ENCODE measurements at places on chromosomes 5 and 9.

GRCh38 chr5:148739524-148739923 is 85.2 kb upstream of the HTR4 start:
- no peak for DNase-seq

GRCh38 chr5:134554319-134555222 is 29.1 kb downstream of the JADE2 start:
- DNase-seq = peak; percentile 48

GRCh38 chr5:38036765-38037164 is 196.9 kb upstream of the GDNF start:
- no peak for DNase-seq

DNA sequence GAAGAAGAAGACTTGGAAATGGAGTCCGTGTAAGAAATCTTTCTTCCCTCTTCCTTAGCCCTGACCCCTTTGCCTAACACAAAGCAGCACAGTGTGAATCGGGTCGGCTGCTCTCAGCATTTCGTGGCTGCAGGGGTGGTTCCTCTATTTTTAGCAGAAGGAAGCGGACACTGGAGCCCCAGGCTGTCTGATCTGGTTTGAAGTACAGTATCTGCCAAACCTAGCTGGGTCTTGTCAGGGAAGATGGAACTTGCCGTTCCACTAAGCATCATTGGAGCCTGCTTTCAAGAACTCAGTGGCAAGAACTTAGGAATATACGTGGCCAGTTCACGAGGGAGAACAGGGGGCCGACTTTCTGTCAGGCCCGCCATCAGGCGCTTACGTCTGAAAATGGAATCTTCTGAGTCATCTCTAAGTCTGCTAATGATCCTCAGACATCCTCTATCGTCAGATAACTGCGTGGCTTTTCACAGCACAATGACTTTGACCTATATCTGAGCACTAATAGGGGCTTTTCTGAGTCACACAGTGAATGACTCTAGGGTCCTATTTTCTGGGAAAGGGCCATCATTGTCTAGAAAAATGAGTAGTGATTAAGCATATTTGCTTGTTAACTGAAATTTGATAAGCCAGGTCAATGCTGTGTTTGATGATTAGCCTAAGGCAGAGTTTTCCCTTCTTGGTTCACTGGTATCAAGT is 43.3 kb upstream of the NCS1 start:
- no peak for DNase-seq

Measured in activated CD8-positive, alpha-beta memory T cell treated with anti-CD3 and anti-CD28 coated beads for 48 hours (primary cell).